Vagina (tissue), 2 donors: ENCODE measurements at places on chromosomes 13 and 19. TPM values are rescaled to one million over a fixed set of nuclear protein-coding genes. Genes with fewer than 3 reads are reported as not detected.

Gene TFDP1
- 40.0 TPM for total RNA-seq

Gene LGALS4
- not detected for total RNA-seq

Gene SHD
- total RNA-seq: not detected

Gene PSG11
- total RNA-seq: not detected

Gene LMTK3
- 1.7 TPM for total RNA-seq

- no peak for DNase-seq
Measured at GRCh38 chr13:98910501-98910951, 67.3 kb downstream of the DOCK9 start.

DNA sequence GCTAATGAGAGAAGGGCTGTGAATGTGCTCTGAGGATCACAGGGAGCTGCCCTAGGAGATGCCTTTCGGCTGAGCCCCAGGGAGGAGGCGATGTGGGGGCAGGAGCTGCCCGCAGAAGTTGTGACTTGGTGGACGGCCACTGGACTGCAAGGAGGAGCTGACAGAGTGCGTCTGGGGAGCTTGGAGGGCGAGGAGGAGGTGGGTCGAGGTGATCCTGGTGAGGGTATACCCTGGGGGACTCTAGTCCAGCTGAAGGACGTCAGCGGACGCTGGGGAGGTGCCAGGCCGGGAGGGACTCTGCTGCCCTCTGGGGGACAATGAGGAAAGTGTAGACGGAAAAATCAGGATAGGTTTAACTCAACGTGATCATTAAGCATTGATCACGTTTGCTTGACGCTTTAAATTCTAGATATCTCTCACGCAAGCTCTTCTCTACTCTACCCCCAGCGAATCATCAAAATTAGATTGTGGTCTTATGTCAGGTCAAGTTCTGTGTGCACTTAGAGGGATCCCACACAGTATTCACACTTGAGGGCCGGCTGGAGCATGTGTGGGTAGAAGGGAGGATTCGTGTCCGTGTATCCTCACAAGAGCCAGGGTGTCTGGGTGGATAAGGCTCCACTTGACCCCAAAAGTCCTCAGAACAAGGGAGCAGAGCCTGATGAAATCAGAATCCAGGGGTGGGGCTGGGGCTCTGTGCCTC lies 3.3 kb upstream of the CEACAM7 start:
- peak; percentile 72 for DNase-seq

GRCh38 chr13:32905063-32905863 lies 111.0 kb upstream of the KL start:
- DNase-seq: no peak

- DNase-seq: no peak
Measured at GRCh38 chr19:49130325-49130724, 11.0 kb downstream of the PPFIA3 start.

- no peak for DNase-seq
Measured at GRCh38 chr13:39688699-39689405, 33.4 kb downstream of the COG6 start.

- DNase-seq: no peak
Measured at GRCh38 chr13:101217086-101217485, 199.2 kb downstream of the NALCN start.

DNA sequence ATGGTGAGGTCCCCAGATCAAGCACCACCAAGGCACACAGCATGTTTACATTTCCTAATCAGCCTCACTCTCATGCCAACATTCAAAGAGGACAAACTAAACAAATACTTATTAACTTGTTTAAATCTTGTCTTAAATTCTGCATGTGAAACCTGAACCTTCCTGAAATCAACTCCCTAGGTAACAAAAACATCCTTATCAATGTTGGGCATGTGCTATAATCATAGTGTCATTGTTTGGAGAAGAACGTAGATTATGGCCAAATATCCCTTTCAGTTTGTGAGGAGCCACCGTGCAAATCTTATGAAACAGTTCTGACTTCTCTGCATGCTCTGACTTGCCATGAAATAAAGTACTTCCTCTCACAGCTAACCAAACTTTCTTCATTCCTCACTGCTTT lies 123.8 kb downstream of the NDFIP2 start:
- DNase-seq: no peak

DNA sequence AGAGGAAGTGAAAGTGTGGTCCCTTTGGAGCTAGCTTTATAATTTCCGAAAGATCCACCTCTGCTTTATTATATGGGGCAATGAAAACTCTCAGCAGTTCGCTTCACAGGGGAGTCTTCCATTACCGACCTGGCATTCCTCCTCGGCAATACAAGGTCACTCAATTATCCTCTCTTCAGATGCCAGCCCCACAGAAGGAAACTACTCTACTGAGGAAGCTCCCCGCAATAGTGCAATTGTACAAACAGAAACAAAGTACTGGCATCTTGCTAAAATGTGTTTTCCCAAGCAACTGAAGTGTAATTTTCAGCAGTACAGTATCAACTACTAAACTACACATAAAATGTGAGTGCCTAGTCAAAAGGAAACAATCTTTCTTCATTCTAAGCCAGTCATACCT lies 702.0 kb downstream of the PCDH9 start:
- DNase-seq: no peak
